ENCODE measurements at places on chromosomes 11 and 22.

- DNase-seq, result no peak
Observed at GRCh38 chr11:73394416-73395296, 18.5 kb downstream of the RELT start.

- DNase-seq, result no peak
Observed at GRCh38 chr22:36247955-36248354, 5.0 kb upstream of the APOL1 start.

GRCh38 chr11:76978818-76979217, 55.4 kb upstream of the B3GNT6 start:
- no peak for DNase-seq

- no peak for DNase-seq
Observed at GRCh38 chr11:75245356-75246005, 4.9 kb downstream of the TPBGL start.

DNA sequence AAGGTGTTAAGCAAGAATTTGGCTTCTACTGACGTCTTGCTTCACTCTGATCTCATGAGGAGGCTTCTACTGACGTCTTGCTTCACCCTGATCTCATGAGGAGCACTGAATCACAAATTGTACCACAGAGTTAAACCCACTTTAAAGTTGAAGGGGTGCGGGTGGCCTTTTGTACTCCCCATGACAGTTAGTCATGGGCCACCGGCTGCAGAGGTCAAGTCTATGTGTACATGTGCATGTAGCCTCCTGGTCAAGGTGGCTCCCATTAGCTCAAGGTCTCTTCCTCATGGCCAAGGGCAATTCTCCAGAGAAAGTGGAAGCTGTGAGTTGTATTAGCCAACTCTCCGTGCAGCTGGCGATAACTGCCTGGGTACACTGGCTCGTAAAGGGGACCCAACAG, 23.1 kb upstream of the FZD4 start:
- no peak for DNase-seq

DNA sequence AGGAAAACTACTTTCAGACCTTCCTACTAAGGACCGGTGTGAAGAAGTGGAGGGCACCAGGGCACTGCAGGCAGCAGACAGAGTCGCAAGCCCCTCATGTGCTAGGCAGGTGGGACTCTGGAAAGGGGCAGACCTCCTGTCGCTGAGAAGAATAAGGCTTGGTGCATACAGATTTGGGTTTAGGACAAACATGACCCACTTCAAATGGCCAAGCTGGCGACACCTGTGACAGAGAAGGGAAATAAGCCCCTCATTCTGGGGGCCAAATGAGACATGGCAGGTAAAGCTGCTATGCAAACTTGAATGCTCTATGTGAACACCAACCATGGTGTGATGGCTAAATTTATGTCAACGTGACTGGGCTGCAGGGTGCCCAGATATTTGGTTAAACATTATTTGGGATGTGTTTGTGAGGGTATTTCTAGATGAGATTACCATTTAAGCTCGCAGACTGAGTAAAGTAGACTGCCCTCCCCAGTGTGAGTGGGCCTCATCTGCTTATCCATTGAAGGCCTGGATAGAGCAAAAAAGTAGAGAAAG, 112.4 kb upstream of the PITPNB start:
- DNase-seq, result no peak

DNA sequence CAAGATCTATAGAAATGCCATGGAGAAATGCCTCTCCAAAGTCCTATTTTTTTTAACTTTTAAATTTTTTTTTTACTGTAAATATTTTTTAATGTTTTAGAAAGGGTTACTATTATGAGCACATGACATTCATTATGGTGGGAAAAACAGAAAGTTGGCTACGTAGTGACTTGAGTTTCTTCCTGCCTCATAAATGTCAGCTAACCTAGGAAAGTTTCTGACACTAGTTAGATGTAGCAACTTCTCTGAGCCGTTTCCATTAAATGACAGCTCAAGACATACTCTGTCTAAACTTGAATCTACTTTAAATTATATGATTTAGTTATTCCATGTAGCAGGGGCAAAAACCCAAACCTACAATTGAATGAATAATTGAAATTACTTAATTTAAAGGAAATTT, 18.4 kb upstream of the CTSC start:
- no peak for DNase-seq

- no peak for DNase-seq
Observed at GRCh38 chr11:22539821-22540256, 85.8 kb downstream of the FANCF start.

- no peak for DNase-seq
Observed at GRCh38 chr11:59206635-59207034, 6.1 kb downstream of the MPEG1 start.

DNA sequence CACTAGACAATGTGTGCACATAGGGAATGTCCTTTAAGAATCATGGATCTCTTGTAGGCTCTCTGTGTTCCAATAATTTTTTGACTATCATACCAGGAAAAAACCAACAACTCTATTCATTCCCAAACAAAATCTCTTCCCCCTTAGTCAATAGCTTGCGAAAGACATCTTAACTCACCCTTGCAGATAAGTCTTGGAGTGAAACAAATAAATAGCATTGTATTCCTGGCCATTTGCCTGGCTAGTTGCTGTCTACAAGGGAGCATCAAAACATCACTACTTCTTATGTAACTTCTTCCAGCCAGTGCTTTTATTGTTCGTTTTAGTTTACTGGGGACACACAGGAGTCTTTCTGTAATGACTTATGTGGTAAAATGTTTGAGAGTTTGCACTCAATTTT, 29.4 kb downstream of the SCN3B start:
- no peak for DNase-seq

- no peak for DNase-seq
Observed at GRCh38 chr11:61698173-61698948, 18.2 kb downstream of the DAGLA start.

GRCh38 chr11:61768376-61769076, 16.1 kb downstream of the MYRF start:
- DNase-seq, result no peak

DNA sequence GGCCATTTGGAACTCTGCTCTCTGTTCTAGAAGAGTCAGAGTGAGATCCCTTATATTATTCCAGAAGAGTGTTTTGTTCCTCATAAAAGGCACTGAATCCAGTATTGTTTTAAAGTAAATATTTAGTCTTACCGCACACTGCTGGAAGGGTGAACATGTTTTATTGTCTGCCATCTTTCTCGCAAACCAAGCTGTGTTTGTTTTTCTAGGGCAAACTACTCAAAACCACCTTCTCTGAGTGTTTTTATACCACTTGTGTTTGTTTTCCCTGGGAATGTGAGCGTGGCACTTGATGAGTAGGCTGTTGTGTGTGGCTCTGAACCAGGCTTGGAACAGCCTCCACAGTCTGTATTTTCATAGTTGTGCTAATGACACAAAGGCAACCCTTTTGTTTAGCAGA, 89.8 kb downstream of the DBX1 start:
- no peak for DNase-seq

- no peak for DNase-seq
Observed at GRCh38 chr22:28907311-28908008, 24.1 kb downstream of the ZNRF3 start.

DNA sequence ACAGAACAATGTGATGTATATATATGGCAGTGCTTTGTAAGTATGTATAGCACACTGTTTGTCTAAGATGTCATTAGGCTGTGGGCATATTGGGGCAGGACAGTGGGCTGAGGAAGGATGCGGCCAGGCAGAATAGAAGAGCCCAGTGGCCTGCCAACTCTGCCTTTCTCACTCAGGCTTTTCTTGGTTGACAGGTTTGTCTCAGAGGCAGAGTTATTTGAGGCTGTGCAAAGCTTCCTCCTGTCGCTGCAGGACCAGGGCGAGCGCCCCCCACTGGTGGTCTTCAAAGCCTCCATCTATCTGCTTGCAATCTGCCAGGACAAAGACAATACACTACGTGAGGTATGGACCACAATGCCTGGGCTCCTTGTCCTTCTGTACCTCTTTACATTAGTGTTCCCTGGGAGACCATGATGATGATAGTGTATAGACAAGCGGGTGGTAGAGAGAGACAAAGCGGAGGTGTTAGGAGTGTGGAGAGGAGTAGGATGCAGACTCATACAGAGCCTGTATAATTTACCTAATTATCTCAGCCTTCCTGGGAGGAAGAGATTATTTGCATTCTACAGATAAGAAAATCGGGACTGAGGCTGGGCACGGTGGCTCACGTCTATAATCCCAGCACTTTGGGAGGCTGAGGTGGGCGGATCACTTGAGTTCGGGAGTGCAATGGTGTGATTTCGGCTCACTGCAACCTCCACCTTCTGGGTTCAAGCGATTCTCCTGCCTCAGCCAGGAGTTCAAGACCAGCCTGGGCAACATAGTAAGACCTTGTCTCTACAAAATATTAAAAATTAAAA, 37.3 kb upstream of the CCDC134 start:
- no peak for DNase-seq

GRCh38 chr11:69382131-69383128, 88.5 kb downstream of the MYEOV start:
- DNase-seq, result no peak

DNA sequence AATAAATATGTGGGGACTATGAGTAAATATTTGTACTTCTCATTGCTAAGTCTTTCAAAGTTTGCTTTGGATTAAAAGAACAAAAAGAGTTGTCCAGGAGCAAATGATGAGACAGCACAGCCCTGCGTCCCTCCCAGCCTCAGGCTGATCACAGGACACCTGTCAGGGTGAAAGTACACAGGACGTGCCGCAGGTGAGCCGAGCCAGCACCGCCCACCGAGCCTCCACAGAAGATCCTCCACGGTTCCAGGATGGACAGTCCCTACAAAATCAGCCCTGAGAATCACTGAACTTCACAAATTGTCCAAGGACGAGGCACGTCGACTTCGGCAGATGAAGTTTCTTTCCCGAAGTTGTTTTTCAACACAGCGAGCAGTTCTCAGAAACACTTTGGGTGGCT, 661.5 kb downstream of the BRD1 start:
- no peak for DNase-seq

DNA sequence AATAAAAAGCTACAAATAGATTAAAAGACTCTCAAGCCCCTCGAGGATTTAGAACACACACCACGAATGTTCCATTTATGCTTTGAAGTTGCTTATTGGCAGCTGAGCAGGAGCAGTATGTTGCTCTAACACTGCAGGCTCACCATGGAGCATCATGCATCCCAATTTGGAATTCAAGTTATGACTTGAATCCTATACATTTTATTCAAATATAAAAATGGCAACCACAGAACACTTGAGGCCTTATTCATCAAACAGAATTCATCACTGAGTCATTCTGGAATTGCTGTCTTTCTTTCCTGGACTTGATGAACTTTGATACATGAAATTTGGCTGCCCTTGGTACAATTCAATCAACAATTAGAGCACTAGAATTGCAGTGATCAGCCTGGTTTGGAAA, 24.5 kb upstream of the BLID start:
- DNase-seq, result no peak

DNA sequence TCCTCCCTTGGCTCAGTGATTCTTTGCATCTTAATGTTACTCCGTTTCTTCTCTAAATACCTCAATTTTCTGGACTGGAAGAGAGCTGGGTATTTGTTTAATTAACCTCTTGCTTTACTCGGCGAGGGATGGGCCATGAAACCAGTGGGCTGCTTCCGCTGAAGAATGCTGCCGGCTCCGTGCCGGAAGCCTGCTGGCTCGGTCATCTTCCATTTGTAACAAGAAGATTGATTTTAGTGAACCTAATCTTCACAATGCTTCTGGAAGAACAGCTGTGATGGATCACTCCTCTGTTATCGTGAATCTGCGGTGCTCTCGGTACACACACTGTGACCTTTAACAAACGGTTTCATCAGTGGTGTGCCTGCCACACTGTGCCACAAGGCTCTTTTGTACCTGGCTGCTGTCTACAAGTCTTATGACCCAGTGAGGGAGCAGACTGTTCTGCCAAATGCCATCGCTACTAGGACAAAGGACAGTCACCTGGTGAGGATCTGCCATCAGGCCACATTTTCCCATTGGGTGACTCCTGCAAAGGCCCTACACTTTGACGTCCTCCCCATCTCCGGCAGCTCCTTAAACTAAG, 25.3 kb upstream of the PARVB start:
- DNase-seq, result no peak

DNA sequence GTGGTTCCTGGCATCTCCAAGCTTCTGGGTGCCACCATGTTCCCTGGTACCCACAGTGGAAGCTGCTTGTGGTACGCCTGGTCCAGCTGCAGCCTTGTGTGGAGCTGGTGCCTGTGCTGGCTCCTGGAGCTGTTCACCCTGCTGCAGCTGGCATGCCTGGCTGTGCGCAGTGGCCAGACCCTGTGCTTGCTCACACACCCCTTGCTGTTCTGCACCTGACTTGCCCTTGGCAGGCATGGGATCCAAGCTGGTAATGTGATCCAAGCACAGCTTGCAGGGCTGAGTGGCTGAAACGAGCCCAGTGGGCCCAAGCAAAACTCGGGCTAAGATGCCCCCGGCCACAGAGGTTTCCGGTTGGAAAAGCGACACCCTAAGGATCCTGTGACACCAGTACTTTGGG, 104.7 kb upstream of the CLMP start:
- DNase-seq, result no peak

DNA sequence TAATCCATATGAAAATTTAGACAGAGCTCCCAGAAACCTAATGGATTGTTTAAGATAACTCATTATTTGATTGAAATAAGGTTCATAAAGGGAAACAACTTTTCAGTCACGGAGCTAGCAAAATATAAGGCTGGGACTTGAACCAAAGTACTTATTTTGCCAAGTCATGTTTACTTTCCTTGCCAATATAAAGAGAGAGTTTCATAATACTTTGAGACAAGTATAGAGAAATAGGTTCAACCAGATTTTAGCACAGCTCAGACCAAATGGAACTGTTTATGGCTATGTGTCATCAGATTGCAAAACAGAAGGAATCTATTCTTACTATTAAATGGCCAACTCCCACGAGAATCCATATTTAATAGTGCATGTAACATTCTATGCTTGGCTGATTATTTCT, 1517.5 kb upstream of the TENM4 start:
- DNase-seq, result no peak

DNA sequence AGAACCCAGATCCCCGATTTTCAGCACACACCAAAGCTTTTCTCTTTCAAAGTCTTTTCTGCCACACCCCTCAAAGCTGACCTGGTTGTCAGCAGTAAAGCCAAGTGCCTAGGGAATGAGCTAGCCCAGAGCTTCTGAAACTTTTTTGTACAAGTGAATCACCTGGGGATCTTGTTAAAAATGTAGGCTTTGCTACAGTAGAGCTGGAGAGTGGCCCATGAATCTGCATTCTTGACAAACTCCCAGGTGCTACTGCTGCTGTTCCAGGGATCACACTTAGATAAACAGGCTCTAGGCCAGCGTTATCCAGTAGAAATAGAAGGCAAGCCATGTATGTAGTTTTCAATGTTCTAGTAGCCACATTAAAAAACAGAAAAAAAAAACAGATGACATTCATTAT, 21.8 kb upstream of the NAV2 start:
- no peak for DNase-seq

GRCh38 chr11:134488512-134488911, 76.5 kb upstream of the B3GAT1 start:
- DNase-seq, result no peak

DNA sequence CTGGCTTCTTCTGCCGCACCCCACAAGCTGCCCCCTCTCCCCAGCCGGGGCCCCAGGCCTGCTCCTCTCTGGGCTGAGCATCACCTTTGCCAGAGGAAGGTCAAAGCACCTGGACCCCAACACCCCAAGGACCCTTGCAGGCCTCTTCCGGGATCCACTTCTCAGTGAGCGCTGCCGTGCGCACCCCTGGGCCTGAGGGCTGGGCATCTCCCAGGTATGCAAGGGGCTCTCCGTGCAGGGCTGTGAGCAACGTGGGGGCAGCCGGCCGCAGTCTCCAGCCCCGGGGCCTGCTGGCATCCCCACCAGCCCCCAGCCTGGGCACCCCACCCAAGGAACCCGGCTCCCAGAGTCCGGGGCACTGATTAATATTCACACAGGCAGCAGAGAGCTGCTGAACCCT, 64.0 kb downstream of the BRD1 start:
- no peak for DNase-seq
